ENCODE measurements at places on chromosomes 12 and 14.
A peak's percentile ranks its signal among the peaks of the same experiment; 100 is the strongest.

DNA sequence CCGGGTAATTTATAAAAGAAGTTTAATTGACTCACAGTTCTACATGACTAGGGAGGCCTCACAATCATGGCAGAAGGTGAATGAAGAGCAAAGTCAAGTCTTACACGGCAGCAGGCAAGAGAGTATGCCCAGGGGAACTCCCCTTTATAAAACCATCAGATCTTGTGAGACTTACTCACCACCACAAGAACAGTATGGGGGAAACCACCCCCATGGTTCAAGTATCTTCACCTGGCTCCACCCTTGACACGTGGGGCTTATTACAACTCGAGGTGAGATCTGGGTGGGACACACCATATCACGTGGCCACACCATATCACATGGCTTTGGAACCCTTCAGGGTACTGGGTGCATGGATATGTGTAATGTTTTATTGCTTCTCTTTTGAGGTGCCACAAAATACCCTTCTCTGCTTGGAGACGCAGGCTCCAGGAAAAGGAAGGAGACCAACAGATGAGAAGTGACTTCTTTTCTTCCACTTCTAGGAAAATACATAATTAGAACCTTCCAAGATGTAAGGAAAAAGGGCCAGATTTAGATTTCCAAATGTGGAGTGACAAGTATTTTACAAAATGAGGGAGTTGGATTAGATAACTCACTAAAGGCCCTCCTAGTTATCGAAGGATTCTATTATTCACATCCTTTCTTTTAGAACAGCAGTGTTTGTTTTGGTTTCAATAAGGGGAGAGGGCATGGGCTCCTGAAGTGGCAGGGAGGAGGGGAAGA is 33.1 kb upstream of the ETFBKMT start:
- no peak for DNase-seq

DNA sequence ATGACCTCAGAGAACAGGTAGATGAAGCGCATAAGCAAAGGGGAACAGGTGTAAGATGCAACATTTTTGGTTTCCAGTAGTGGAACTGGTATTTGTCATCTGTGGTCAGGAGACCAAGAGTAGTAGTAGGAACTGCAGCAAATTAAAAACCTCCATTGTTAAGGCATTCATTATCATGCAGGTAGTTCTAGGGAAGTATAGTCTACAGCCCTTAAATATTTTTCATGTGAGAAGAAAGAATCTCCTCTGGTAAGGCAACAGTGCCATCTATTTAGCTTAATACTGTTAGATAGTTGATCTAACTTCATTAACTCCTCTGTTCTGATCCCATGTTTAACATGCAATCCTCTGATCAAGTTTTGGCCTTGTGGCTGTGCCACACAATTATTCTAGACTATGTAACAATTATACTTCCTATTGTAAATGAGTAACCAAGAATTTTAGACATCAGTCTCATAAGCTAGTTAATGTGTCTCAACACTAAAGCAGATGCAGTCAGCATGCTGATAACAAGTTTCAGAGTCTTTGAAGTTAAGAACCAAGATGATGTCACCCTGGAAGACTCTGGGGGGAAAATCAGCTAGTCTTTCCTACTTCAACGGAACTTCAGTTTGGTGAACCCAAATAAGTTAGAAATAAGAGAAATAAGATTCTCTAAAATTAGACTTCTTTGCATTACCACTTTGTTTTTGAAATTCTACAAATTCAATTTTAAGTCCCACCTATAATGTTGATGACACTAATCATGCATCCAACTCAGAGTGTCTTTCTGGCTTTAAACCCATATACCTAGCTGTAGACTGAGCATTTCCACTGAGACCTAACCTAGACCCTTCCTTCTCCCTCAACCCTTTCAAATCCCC is 70.9 kb downstream of the STXBP6 start:
- DNase-seq = no peak

GRCh38 chr14:72333357-72333756 is 401.1 kb downstream of the RGS6 start:
- no peak for DNase-seq

DNA sequence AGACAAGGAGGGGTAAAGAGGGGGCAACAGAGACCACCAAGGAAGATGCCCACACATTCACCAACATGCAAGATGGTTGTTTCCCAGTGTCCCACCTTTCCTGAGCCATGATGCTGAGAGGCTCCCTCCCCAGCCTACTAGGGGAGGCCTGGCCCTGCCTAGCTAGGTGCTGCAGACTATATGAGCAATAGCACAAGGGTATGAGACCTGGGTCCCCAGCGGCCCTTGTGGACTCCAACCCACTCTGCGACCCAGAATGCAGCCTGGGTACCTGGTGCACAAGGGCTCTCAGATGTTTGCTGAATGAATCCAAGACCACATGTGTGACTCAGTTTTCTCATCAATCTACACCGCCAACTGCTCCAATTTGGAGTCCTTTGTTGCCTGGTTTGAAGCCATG is 13.9 kb downstream of the TGFB3 start:
- DNase-seq = no peak

DNA sequence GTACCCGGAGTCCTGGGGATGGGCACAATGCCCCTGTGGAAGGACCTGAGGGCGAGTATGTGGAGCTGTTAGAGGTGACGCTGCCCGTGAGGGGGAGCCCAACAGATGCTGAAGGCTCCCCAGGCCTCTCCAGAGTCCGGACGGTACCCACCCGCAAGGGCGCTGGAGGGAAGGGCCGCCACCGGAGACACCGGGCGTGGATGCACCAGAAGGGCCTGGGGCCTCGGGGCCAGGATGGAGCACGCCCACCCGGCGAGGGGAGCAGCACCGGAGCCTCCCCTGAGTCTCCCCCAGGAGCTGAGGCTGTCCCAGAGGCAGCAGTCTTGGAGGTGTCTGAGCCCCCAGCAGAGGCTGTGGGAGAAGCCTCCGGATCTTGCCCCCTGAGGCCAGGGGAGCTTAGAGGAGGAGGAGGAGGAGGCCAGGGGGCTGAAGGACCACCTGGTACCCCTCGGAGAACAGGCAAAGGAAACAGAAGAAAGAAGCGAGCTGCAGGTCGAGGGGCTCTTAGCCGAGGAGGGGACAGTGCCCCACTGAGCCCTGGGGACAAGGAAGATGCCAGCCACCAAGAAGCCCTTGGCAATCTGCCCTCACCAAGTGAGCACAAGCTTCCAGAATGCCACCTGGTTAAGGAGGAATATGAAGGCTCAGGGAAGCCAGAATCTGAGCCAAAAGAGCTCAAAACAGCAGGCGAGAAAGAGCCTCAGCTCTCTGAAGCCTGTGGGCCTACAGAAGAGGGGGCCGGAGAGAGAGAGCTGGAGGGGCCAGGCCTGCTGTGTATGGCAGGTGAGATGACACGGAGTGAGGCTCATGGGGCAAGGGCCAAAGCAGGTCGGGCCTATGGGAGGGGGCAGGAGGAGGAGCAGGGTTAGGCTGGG is 4.5 kb downstream of the ARHGEF40 start:
- DNase-seq = no peak

DNA sequence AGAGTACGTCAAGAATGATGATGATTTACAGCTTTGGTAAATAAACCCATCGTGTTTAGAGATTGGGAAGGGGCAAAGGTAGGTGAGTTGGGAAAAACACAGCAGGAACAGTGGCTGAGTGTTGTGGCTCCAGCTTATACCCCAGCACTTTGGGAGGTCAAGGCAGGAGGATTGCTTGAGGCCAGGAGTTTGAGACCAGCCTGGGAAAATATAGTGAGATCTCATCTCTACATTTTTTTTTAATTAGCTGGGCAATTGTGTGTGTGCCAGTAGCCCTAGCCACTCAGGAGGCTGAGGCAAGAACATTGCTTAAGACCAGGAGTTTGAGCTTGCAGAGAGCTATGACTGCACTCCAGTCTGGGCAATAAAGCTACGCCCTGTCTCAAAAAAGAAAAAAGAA is 77.1 kb downstream of the RASSF9 start:
- DNase-seq = no peak

GRCh38 chr12:57803319-57803893 is 15.1 kb downstream of the AVIL start:
- DNase-seq = peak; percentile 80

- DNase-seq = no peak
Measured at GRCh38 chr12:85308374-85308773, 28.4 kb downstream of the ALX1 start.

DNA sequence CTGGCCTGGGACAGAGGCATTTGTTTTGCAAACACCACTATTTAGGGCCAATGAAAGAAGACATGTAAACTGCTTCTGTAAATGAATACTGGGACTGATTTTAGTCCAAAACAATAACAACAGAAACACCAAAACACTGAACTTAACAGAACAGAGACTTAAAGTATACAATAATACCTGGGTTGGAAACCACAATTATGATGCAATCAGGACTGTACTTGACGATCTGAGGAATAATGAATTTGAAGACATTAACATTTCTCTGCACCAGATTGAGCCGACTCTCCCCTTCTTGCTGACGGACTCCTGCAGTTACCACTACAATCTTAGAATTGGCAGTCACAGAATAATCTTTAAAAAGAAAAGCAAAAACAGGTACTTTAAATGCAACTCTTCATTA is 13.9 kb downstream of the LDHB start:
- no peak for DNase-seq

GRCh38 chr12:93591137-93591868 is 18.8 kb downstream of the SOCS2 start:
- DNase-seq = peak; percentile 90

- DNase-seq = no peak
Measured at GRCh38 chr12:3161861-3162260, 84.7 kb downstream of the TSPAN9 start.

GRCh38 chr14:23929136-23929535 is 24.4 kb upstream of the DHRS4 start:
- DNase-seq = no peak

DNA sequence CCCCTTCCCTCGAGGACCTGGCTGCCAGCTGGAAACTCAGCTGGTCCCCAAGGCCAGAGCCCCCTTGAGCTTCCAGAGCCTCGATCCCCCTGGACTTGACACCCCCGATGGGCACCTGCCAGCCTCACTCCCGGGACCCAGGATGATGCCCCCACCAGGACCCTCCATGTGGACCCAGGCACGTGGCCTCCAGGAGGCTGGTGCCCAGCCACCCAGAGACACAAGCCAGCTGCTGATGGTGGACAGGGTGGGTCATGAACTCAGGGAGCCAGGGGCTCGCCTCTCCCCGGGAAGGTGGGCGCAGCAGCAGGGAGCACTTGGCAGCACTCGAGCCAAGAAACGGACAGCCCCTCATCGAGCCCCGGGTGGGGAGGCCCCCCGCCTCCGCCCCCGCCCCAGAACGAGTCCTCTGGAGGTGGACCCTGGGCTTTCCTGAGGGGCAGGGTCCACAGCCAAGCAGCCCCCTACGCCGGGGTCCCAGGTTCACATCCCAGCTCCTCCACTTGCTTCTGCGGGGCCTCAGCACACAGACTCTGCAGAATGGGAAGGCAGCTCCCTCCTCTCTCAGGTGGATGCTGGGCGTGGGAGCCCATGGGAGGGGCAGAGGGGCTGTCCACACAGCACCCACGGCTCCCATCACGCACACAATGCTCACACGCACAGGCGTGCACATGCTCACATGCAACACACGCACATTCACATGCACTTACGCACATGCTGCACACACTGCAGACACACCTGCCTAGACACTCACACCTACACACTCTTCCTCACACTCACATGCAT is 12.1 kb downstream of the C14orf180 start:
- no peak for DNase-seq

DNA sequence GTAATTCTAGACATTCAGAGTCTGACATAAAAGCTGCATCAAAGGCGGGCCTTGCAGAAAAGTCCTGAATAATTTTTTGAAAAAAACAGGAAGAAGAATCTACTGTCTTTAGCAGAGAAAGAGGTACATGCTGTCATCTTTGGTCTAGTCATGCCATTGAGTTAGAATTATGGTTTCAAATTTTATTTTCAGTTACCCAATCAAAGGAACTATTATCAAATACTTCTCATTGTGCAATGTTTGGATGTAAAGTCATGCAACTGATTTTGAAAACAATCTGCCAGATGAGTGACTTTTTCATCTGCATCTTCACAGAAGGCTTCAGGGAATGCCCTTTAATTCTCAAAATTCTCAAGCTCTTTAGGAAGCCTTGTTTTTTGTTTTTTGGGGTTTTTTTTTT is 803.5 kb downstream of the FLRT2 start:
- DNase-seq = no peak

GRCh38 chr14:90671382-90672234 is 144.6 kb downstream of the TTC7B start:
- DNase-seq = no peak

DNA sequence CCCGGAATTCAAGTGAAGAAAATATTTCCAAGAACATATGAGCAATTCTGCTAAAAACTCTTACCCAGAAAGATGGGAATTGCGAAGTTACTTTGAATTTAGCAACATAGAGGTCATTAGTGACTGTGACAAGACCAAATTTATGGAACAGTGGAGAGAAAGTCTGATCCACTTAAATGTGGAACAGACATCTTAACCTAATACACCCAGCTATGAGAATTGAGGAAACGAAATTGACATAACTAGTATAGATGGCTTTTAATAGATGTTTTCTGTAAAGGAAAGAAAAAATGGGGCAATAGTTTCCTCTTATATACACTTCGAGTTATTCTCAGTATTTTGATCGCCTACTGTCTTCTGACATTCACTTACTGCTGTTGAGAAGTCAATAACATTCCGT is 4.6 kb downstream of the OVCH1 start:
- no peak for DNase-seq

DNA sequence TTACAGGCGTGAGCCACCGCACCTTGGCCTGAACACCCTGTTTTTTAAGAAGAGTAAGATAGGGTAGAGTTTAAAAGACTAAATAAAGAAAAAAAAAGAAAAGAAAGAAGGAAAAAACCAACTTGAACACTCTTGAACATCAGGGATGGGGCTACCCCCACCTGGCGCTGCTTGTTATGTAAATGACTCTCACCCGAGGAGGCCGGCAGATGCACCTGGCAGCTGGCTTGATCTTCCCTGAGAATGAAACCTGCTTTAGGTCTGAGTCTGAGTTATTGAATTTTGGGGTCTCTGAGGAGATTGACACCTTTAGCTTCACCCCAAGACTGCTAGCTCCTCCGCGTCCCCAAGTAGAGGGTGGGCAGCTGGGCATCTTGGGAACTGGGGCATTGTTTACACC is 15.5 kb upstream of the MEG3 start:
- no peak for DNase-seq

GRCh38 chr12:131872154-131873051 is 22.0 kb upstream of the ULK1 start:
- peak; percentile 90 for DNase-seq

- no peak for DNase-seq
Measured at GRCh38 chr14:93548102-93548843, 117.5 kb downstream of the UNC79 start.

- DNase-seq = no peak
Measured at GRCh38 chr12:64585104-64585503, 25.2 kb upstream of the RASSF3 start.

GRCh38 chr12:104181313-104181712 is 34.3 kb upstream of the TXNRD1 start:
- no peak for DNase-seq

DNA sequence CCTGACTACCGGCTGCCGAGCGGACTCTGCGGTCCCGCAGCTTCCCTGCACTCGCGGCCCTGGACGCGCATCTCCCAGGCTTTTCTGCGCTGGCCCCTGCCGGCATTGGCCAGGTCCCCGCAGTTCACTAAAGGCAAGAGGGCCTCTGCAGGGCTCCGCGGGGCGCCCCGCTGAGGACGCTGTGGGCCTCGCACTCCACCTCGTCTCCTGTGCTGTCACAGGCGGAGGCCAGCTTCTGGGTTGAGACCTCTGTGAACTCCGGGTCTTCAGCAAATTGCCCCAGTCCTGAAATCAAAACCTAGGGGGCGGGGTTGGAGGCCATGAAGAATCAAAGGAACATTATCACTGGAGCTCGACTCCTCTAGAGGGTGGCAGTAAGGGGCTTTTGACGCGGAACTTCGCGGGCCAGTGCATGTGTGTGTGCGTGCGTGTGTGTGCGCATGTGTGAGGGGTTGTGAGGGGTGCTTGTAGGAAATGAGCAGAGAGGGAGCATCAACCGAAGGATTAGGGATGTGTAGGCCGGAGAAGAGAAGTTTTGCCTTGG is 68.5 kb upstream of the CAPRIN2 start:
- peak; percentile 74 for DNase-seq

All from AG20443 (cell line).